Neural progenitor cell (in vitro differentiated cells): ENCODE measurements at places on chromosomes 3 and 15. TPM values are rescaled to one million over a fixed set of nuclear protein-coding genes. Genes with fewer than 3 reads are reported as not detected.

The ST6GAL1 gene
- total RNA-seq, result 27.3 and 39.2 TPM in 2 replicates

The RAD54L2 gene
- 30.5 and 31.7 TPM in 2 replicates for total RNA-seq

GRCh38 chr15:59124261-59124660, 19.3 kb downstream of the CCNB2 start:
- no peak for DNase-seq
- H3K36me3 ChIP-seq, result peaks cover 31% of the 10 kb centered on the region
- H3K27me3 ChIP-seq, result no peaks in the 10 kb centered on the region
- no peak overlapping the region for H3K4me3 ChIP-seq

DNA sequence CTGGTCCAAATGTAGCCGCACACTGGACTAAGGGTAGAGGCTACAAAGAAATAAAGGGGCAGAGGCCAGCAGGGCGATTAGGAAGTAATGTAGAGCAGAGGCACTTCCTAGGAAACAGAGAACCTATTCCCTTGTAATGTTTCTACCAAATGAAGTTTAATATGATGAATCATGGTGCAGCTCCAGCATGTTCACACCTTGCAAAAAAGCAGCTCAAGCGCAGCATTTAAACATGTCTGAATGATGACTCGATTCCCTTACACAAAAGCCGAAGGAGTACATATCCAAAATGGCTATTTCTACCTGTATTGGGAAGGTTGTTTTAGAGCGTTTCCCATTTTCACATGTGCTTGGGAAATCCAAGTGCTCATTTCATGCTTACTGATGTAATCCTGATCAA, 204.8 kb downstream of the MECOM start:
- no peak for DNase-seq
- no peak overlapping the region for H3K4me3 ChIP-seq
- no peaks in the 10 kb centered on the region for H3K27me3 ChIP-seq
- H3K4me1 ChIP-seq, result peaks cover 45% of the 10 kb centered on the region

DNA sequence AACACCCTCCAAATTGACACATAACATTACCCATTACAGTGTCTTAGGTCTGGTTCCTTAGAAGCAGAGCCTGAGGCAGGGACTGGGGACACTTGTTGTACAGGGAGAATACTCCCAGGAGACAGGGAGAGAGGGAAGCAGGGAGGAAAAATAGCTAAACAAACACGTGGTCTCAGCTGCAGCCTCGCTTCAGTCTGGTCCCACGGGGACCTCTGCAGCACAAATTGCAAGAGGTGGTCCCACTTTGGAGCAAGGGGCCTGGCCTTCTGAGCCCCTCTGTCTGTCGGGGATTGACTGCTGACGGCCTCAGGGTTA, 25.0 kb upstream of the PLA2G4D start:
- peaks cover 3% of the 10 kb centered on the region for H3K36me3 ChIP-seq
- H3K27ac ChIP-seq, result no peak overlapping the region
- H3K4me3 ChIP-seq, result no peak overlapping the region
- no peak for DNase-seq

DNA sequence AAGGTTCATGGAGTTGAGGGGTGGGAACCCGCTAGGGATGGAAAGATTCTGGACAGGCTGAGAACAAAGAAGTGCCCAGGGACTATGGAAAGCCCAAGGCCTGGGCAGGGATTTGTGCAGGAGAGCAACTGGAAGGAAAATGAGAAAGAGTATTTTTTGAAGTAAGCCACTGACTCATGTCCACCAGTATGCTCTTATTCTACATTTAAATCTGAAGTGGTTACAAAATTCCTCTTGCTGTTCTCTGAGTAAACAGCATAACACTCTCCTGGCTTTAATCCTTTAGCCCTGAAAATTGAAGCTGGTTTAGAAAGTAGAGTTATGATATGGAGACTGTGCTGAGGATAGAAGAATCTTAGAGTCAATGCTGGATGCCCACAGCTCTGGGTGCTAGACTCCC, 165.2 kb downstream of the ISL2 start:
- peaks cover 7% of the 10 kb centered on the region for H3K4me1 ChIP-seq
- H3K27me3 ChIP-seq, result no peaks in the 10 kb centered on the region
- no peak for DNase-seq
- H3K36me3 ChIP-seq, result no peaks in the 10 kb centered on the region

GRCh38 chr3:179186426-179186825, 38.3 kb downstream of the PIK3CA start:
- no peak overlapping the region for H3K4me3 ChIP-seq
- no peaks in the 10 kb centered on the region for H3K27me3 ChIP-seq
- H3K4me1 ChIP-seq, result no peaks in the 10 kb centered on the region
- no peak overlapping the region for H3K27ac ChIP-seq

DNA sequence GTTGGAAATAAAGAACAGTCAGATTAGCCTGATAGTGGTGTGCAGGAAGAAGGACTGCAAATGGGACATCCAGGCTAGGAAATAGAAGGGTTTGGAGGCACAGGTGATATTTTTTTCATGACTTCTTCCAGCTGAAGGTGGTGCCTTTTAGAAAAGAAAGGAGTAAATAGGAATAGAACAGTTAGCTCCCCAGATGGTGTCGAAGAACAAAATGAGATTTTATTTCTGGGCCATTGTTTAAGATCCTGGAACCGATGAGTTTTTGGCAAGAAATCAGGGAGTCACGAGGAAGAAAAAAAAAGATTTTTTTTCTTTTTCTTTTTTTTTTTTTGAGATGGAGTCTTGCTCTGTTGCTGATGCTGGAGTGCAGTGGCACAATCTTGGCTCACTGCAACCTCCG, 9.8 kb upstream of the NCK1 start:
- no peaks in the 10 kb centered on the region for H3K4me1 ChIP-seq
- no peak for DNase-seq
- H3K27ac ChIP-seq, result no peak overlapping the region
- peaks cover 5% of the 10 kb centered on the region for H3K36me3 ChIP-seq
- H3K27me3 ChIP-seq, result no peaks in the 10 kb centered on the region
- H3K4me3 ChIP-seq, result no peak overlapping the region
